ENCODE measurements at places on chromosomes 4 and X. TPM values are rescaled to one million over a fixed set of nuclear protein-coding genes. Genes with fewer than 3 reads are reported as not detected.

The RGN gene
- 6.4 TPM for total RNA-seq

The HOPX gene
- total RNA-seq: 5.8 TPM

The TMSB4X gene
- total RNA-seq: 8,971 TPM

The HPGD gene
- 142 TPM for total RNA-seq

The SORBS2 gene
- total RNA-seq: 6.8 TPM
